ENCODE measurements at places on chromosomes 1 and 21.

DNA sequence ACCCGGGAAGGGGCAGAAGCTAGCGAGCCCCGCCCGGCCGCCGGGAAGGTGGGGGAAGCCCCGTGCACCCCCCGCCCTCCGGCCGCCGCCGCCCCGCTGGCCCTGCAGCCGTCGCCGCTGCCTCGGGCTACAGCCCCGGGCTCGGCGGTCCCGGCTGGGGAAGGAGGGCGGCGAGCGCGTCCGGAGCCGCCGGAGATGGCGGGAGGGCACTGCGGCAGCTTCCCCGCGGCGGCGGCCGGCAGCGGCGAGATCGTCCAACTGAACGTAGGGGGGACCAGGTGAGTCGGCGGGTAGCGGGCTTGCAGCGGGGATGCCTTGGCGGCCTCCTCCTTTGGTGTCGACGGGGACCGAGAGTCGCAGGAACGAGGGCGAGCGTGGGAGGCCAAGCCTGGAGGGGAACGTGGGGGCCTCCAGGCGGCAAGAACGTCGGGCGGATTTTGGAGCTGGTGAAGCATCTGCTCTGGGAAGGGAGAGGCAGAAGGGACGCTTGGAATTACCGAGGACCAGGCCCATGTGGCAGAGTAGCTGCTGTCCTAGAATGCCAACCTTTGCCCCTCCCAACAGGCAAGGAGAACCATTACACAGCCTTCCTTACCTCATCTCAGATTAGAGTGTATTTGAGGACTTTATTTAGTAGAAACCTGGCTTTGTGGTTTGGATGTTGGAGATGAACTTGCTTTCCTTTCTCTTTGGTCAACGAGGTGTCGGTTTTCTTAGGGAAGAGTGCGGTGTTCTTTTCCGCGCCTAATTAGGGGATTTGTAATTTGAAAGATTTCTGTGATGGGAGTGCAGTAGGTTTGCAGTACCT, 591 bp downstream of the KCTD3 start:
- peak; percentile 31 for DNase-seq

- DNase-seq: no peak
Measured at GRCh38 chr1:202286622-202287097, 55.1 kb downstream of the UBE2T start.

- DNase-seq: no peak
Measured at GRCh38 chr1:92990828-92991227, 29.6 kb upstream of the DIPK1A start.

DNA sequence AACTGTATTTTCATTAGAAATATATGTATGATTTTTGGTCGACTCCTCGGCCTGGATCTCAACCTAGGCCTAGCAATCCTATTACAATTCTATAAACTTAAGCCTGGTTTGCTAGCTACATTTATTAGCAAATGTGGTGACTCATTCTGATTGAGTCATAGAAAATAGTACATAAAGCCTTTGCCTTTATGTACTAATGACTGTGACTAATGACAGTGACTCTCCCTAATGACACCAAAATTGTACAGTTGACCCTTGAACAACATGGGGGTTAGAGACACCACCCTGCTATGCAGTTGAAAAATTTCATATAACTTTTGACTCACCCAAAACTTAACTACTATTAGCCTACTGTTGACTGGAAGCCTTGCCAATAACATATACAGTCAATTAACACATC, 78.9 kb downstream of the CLEC20A start:
- DNase-seq: no peak

- DNase-seq: no peak
Measured at GRCh38 chr1:227883073-227883520, 64.6 kb downstream of the WNT9A start.

DNA sequence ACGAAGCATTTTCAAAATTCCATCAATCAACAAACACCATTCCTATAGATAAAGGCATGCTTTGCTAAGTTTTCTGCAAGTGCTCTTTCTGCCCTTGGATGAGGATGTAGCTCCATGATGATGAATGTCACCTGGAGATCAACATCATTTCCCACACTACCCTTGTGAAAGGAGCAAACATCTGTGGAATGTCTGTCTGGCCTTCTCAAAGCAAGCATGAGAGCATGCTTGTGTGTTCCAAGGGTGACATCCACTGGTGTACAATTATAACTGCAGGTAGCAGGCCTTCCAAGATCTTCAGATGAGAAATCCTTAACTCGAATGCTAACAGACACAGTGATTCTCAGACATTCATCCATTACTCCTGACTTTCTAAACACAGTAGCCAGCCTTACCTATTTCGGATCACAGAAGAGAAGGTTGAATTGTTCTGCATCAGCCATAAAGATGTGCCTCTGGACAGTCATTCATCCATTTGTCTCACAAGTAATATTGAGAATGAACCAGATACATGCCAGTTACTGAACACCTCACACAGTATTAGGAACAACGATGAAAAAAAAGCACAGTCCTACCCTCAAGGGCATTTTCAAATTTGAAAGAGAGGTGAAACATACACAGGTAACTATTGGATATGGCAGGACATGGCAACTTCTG, 162.4 kb downstream of the TPR start:
- DNase-seq: peak; percentile 31

DNA sequence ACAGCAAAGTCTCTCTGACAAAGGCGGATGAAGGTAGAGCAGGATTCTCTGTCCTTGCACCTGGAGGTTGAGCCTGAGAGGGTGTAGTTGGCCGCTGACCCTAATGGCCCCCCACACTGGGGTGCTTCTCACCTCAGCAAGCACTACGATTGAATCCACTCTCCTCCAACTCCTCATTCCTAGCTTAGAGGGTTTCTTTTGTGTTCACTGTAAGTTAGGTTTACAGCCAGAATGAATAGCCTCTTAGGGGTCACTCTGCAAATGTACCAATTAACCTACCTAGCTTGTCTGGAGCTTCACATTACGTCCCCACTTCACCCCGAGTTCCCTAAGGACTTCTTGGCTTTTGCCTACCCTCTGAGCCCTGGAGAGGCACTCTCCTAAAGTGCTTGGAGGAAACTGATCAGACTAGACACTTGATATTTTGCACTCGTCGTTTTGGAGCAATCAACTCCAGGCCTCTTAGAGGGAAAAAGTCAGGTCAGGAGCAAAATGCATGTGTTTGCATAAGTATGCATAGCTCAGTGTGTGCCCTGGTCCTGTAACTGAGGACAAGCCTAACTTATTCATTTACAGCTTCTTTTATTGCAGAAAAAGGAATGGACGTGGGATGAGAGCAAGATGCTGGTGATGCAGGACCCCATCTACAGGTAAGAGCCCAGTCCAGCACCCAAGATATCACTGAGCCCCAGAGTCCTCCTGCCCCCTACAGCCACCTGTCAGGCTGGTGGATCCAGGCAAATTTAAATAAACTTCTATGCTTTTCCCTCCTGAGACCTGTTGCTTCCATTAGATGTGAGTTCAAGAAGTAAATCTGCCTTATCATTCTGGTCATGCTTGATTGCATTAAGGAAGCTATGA, 76.4 kb downstream of the SPATA46 start:
- DNase-seq: no peak

DNA sequence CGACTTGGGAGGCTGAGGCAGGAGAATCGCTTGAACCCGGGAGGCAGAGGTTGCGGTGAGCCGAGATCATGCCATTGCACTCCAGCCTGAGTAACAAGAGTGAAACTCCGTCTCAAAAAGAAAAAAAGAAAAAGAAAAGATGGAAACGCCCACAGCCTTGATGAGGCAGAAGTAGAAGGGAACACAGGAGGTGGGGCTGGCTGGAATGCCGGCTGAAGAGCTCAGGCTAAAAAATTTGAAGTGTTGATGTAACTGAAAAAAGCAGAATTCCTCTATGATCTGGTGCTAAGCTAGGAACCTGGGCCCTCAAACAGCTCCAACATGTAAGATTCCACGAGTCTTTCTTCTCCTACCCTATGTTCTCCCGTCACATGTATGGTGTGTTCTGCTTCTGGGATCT, 53.6 kb downstream of the SLC66A1 start:
- DNase-seq: no peak

DNA sequence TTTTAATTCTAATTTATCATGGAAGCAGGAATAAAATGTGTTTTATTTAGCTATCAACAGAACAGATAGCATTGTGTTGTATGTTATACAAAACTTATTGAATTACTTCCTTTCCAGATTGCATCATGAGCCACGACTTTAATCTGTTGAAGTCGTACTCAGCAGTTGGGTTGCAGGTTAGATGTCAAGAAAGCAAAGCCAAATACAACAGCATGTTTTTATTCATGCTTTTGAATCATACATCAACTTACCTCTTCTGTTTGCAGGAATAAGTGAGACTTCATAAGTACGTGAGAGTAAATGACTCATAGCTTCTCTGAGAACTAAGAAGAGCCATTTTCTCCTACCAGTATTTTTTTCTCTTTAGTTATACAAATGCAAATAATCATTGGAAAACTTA, 110.8 kb upstream of the ADGRL4 start:
- no peak for DNase-seq

DNA sequence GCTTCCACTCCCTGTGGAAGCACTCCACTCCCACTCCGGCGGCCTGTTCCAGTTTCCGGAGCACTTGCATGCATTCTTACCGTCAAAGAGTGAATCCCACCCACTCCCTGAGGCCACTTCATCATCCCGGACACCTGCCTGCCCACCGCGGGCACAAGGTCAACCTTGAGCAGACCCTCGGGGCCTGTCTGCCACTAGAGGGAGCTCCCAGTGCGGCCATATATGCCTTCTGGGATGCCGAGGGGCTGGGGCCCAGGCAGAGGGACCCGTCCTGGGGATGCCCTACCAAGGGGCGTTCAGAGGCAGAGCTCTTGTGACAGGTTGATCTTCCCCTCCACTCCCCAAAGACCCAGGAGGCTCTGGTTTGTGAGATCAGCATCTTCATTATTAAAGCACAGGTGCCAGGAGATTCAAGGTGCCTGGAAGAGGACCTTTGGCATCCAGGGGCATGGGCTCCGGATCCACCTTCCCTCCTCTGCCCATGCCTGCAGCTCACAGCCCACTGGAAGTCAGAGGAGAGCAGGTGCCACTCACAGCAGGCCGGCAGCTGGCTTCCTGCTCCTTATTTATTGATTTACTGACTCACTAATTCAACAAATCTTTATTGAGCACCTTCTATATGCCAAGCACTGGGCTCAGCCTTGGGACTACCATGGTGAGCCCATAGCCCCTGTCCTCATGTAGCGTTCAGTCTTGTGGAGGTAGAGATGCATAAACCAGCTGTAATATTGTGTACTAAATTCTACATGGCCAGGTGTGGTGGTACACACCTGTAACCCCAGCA, 47.3 kb downstream of the UBIAD1 start:
- DNase-seq: peak; percentile 45

- DNase-seq: no peak
Measured at GRCh38 chr1:115649964-115650363, 8.2 kb downstream of the VANGL1 start.

DNA sequence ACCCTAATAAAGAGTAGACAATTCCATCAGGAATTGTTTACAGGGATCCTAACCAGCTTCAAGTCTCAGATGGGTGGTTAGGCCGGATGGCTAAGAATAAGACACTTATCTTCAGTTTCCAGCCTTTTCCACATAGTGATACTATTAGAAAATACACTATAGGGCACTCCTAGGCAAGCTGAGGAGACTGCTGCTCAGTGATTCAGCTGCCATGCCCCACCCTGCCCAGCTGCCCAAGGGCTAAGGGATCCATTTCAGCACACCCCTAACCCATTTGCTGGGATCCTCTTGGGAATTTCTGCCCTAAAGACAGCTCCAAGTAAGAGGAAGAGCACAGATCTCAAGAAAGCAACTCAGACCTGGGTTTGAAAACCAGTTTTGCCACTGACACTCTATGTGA, 31.9 kb downstream of the PLPP3 start:
- DNase-seq: no peak

- no peak for DNase-seq
Measured at GRCh38 chr1:203175237-203175826, at the start of gene MYBPH. MYBPH (minus strand) TSS chr1:203175826; CDS start chr1:203175755, 71 bp downstream.

DNA sequence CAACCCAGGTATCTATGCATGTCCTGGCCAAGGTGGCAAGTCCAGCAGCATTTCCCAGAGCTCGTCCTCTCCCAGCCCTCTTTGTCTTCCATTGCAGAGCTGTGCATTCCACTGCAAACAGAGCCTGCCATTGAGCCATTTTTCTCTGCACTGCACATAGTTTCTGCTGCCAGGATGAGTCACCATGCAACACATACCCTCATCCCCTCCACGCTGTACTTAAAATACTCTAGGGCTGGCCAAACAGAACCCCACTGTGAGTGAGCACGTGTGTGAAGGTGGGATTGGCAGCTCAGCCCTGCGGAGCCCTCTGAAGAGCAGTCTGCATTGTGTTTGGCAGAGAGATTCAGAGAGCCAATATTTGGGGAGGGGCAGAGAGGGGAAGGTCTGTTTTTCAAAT, 3.9 kb upstream of the ATP1B1 start:
- no peak for DNase-seq

GRCh38 chr1:208835097-208835463, 590.9 kb upstream of the PLXNA2 start:
- no peak for DNase-seq

- DNase-seq: no peak
Measured at GRCh38 chr1:225709101-225709500, 56.2 kb upstream of the ENAH start.

All from naive thymus-derived CD4-positive, alpha-beta T cell (primary cell).